ENCODE measurements at places on chromosomes 2 and 18.
A peak's percentile ranks its signal among the peaks of the same experiment; 100 is the strongest.

DNA sequence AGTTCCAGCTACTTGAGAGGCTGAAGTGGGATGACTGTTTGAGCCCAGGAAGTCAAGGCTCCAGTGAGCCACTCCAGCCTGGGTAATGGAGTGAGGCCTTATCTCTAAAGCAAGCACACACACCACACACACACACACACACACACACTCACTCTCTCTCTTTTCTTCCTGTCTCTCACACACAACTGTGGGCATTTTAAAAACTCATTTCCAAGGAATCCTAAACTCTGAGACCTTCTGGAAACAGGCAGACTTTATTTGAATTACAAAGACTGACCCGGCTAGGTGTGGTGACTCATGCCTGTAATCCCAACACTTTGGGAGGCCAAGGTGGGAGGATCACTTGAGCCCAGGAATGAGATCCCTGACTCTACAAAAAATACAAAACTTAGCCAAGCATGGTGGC, 21.3 kb downstream of the WDSUB1 start:
- peak; percentile 51 for DNase-seq

- DNase-seq, result no peak
These were observed 8.4 kb downstream of the FLACC1 start for GRCh38 chr2:201348758-201349157.

DNA sequence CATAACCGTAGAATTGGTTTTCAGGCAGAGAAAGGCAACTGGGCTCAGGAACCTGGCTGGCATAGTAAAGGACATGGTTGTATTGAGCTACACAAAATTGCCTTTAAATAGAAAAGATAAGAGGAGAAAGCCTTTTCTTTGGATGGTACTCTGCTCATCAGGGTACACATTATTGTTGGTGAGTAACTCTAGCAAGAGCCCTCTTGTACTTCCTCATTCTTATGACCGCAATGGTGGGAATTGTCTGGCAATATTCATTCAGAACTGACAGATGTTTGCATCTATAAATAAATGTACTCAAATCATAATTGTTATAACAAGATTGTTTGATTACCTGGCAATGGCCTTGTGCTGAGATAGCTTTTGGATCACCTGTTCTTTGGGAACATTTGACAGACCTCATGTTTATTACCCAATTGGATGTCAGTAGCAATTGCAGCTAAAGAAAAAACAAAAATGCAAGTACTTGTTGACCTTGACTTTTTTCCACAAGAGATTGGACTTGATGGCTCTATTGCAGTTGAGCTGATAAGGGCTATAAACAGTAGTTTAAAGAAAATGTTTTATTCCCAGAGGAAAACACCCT, 43.9 kb downstream of the MEIS1 start:
- no peak for DNase-seq

DNA sequence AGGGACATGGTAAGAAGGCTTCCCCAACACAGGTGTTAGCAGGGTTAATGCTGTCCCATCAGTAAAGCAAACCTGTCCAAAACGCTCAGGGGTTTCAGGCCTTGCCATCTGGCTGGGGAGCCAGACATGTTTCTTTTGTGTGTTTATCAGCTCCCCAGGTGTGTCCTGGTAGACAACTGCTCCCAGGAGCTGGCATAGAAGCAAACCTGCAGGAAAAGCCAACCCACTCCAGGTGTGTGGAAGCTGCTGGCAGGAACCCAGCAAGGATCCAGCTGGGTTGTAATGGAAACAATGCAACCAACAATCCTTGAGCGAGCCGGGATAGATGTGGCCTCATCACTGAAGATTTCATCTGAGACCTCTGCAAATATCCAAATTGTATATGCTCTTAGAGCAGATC, 123.1 kb downstream of the RAB3GAP1 start:
- no peak for DNase-seq

DNA sequence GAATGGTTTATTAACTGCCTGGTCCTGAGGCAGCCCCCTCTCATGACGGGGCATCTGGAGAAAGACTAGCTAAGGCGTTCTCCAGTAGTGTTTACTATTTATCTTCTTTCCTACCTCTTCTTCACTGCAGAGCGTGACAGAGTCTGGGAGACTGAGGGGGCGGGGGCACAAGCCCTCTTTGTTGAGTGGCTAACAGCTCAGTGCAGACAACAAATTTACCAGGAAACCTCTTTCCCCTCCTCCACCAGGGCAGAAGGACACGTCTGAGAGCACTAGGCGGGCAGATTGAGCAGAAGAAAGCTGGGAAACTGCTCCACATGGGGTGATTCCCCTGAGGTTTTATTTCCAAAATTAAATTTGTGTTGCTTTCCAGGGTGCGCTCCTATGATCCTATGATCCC, 322.1 kb downstream of the CNTNAP5 start:
- DNase-seq, result no peak

- DNase-seq, result peak; percentile 69
These were observed 217.2 kb downstream of the TNS1 start for GRCh38 chr2:217785544-217786045.

DNA sequence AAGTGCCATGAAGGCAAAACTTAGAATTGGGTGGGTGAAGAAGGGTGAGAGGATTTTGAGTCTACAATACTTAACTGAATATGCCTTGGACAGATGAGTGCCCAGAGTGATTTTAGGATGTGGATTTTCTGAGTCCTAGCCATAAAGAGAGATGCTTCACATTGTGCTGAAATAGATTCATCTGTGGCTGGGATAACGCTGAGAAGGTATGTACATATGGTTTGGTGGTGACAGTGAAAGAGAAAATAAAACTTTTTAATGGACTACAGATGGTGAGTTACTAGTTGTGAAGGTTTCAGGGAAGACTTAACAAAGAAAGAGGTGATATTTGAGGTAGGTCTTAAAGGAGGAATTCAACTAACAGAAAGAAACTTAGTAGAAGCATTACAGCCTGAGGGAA, 265.8 kb downstream of the AKAIN1 start:
- DNase-seq, result no peak

DNA sequence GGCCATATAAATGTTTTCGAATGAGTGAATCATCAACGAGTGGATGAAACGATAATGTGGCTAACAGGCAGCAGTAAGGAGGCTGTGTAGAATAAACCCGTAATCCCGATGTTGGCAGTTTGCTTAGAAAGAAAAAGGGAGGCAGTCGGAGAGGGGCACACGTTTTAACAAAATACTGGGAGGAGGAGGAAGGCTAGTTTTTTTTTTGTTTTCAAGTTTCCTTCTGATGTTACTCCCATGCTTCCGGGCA, 476 bp upstream of the MSH2 start:
- DNase-seq, result peak; percentile 18

- peak; percentile 98 for DNase-seq
These were observed 172.8 kb upstream of the RBMS1 start for GRCh38 chr2:160666154-160667060.

DNA sequence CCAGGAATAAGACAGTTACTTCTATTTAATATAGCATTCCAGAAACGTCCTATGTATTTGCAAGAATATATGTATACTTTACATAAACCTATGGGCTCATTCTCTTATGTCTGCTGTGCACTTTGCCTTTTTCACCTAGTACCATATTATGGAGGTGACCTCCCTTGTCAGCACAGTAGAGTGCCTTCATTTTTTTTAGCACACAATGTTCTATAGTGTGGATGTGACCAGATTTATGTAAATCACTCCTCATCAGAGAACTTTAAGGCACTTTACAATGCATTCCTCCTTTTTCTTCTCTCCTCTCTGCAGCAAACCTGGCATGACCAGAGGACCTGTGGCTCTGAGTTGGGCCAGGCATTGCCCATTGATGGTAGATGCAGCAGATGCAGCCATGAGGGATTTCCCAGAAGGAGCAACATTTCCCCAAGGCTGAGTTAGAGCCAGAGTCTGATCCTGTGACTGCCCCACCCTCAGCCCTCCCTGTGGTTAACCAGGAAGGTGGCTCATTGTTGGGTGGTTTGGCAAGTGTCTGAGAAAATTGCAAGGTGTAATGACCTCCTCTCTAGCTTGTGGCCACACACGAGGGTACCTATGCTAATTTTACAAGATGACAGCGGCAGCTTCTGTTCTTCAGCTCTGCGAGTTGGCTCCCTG, 76.5 kb upstream of the DLX2 start:
- DNase-seq, result no peak

DNA sequence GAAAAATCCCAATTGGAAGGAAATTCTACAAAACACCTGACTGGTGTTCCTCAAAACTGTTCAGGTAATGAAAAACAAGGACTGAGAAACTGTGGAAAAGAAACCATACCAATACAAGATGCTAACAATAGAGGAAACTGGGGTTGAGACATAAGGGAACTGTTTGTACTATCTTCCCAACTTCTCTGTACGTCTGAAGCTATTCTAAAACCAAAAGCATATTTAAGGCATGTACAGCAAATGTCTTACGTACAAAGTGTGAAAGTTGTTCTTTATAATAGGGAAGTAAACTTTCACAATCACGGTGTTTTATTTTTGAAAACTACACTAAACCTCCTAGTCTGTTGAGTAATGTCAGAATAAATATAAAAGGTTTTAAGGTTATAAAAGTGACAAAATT, 776.1 kb upstream of the RAB6C start:
- no peak for DNase-seq

- DNase-seq, result no peak
These were observed 4.6 kb upstream of the PDK1 start for GRCh38 chr2:172551271-172551670.

DNA sequence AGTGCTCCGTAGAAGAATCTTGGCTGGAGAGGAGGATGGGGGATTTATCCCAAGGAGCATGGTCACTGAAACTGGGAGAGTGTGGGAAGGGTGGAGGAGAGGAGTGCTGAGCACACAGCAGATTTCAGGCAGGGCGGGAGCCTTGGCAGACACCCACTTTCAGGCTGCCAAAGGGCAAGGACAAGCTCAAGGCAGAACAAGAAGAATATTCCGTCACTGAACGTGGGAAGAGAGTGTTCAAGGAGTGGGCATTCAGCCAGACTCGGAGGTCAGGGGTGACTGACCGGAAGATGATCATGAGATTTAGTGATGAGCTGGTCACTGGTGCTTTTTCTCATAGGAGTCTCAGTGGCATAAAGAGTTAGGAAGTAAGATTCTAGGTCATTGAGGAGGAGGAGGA, 136.2 kb upstream of the RASGRP3 start:
- peak; percentile 53 for DNase-seq

Data from brain microvascular endothelial cell (primary cell).